ENCODE measurements at places on chromosomes 2 and 18.

DNA sequence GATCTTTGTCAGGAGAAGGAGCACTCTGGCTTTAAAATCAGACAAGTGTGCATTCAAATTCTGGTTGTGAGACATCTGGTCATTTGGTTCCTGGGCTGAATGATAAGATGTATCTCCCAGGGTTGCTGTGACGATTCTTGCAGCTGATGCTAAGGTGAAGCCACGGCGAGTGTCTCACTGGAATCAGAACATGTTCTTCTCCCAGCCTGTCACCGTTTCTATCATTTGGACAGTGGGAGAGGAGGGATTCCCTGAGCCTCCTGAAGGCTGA lies 68.3 kb downstream of the NCK2 start:
- no peak for DNase-seq

- no peak for DNase-seq
These were observed 54.7 kb downstream of the SCN9A start for GRCh38 chr2:166321076-166321475.

DNA sequence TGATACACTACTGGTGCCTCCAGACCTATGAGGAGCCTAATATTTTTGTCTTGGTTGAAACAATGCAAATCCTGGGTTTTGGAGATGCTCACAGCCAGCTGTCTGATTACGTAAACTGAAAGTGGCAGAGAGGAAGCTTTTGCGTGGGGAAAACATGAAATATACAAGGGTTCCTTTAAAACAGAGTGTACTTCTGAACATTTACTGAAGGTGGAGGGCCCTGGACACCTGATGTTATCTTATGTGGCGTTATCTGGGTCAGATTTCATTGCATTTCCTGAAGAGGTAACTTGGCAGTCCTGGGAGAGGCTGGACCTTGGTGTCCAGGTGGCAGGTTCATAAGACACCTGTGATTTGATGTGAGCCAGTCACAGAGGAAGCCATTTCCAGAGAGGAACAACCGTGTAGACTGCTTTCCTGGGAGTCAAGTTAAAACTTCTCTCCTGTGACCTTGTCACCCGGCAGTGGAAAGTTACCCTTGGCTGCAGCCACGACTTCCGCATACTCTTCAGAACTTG lies 105.0 kb downstream of the NEDD4L start:
- DNase-seq: no peak

DNA sequence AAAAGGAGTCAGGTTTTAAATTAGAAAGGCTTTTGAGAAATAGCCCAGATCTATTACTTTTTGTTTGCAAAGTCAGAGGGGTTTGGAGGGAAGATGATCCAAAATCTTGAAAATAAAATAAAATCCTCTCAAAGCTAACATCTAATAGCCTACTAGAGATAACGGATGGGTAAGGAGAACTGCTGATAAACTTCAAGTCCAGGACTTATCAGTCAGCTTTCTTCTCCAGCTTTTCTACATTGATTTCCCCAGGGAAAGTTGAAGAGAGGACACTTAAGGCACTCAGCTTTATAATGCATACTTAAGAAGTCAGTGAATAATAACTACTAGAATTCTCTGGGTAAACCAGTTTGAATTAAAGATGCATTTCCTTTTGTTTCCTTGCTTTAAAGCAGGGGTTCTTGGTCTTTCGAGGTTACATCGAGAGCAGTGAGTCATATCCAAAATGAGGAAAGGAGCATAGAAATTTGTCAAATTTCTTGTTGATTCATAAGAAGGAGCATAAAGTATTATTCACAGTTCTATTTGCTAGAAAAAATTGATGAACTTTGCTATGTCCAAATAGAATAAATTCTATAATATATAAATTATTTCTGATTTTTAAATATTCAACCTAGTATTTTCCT lies 43.2 kb upstream of the ITPRID2 start:
- DNase-seq: peak; percentile 5

DNA sequence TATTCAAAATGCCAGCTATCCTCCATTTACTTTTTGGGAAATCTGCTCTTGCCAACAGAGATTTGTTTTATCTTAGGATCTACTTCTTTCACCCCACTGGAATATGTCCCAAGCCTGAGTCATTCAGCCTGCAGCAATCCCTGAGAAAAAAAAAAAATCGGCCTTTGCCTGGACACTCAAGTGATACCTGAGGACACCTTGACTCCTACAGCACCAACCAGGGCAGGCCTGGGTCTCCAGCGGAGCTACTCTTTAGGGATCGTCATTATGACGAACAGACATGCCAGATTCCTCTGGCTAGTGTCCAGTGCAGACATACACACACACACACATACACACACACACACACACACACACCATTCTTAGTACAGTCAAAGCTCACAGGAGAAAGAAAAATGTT lies 2.2 kb upstream of the UGT1A6 start:
- DNase-seq: no peak

DNA sequence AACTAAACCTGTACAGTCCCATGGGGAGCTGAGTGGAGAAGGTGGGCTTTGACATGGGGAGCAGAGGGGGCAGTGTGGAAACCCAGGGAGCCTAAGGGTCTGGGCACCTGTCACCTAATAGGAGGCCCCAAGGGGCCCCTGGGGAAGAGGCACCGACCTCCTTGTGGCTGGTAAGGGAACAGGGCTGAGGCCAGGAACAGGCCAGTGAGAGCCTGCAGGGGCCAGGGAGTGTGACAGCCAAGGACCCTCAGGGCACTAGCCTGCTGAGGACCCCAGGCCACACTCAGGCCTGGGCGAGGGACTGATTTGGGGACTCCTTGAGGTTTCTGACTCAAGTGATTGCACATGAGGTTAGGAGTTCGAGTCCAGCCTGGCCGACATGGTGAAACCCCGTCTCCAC lies 24.5 kb upstream of the ALPP start:
- no peak for DNase-seq

DNA sequence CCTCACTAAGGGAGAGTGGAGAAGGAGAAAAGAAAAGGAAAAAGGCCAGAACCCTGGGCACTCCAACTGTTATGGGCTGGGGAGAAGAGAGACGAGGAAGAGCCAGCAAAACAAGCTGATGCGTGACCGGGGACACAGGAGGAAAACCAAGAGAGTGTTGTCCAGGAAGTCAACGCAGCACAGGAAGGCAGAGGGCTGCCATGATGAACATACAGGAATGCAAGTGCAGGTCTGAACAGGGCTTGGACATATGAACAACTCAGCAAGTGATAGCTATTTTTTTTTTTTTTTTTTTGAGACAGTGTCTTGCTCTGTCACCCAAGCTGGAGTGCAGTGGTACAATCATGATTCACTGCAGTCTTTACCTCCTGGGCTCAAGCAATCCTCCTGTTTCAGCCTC lies 28.4 kb downstream of the SIX3 start:
- no peak for DNase-seq

DNA sequence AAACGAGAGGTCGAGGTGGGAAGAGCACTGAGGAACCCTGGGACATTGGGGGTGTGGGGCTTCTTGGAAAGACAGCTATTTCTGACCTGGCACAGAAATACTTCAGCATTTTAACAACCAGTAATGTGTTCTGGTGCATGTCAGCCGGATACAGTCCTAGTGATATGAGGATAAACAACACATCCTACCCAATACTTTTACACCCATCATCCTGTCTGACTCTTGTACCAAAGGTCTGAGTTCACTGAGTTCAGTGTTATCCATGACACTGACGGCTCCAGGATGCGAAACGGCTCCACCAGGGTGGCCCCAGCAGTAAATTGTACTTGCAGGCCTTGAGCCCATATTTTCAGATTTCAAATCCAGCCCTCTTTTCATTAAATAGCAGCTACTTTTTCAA lies 65.9 kb upstream of the SH3BP4 start:
- DNase-seq: no peak
